ENCODE measurements at places on chromosomes 5 and 9.

DNA sequence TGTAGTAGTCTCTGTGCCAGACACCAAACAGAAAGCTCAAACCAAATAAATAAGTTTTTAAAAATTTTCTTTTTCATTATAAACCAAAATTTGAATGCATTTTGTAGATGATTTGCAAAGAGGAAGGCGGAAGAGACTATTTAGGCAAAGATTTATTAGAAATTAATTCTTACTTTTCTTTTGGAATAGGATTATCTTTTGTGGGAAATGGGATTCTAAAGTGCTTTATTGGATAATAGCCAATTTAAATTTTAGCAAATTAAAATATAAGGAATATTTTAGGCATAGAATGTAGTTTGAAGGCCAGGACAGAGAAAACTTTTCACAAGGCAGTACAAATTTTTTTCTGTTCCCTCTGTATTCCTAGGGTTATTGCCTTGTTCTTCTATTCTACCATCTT is 311.4 kb upstream of the ITGA1 start:
- no peak for DNase-seq

GRCh38 chr9:27033815-27034403 is 28.4 kb upstream of the LRRC19 start:
- DNase-seq: peak; percentile 52

DNA sequence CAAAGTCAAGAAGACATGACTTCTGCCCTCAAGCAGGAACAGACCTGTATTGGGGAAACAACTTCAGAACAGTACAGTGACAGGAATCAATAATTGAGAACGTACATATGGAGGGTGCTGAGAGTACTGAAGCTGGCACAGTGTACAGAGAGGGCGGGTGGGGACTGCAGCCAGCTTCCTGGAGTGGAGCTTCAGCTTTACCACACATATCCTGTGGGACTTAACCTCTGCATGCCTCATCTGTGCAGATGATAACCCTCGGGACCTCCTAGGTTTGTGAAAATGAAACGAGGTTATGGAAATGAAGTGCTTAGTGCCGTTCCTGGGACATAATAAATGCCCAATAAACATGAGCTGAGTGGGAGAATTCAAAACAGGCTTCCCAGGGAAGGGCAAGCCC is 22.1 kb upstream of the RARS1 start:
- no peak for DNase-seq

GRCh38 chr5:175554296-175554695 is 75.9 kb downstream of the SFXN1 start:
- DNase-seq: no peak

DNA sequence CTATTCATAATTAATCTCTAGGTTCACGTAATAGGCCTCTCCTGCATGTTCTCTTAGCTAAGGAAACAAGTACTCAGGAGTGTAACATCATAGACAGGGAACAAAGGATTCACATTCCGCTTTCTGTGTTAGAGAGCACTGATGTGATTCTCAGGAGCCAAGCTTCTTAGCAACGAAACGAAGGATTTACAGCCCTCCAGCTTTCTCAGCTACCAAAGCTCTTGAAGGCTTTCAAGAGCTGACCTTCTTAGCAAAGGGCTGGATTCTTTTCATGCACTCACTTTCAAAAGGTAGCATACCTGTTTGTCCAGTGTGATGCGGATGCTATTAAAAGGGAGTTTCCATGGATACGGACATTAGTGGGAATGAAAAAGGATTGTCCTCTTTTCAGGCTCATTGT is 107.4 kb downstream of the TUSC1 start:
- no peak for DNase-seq

DNA sequence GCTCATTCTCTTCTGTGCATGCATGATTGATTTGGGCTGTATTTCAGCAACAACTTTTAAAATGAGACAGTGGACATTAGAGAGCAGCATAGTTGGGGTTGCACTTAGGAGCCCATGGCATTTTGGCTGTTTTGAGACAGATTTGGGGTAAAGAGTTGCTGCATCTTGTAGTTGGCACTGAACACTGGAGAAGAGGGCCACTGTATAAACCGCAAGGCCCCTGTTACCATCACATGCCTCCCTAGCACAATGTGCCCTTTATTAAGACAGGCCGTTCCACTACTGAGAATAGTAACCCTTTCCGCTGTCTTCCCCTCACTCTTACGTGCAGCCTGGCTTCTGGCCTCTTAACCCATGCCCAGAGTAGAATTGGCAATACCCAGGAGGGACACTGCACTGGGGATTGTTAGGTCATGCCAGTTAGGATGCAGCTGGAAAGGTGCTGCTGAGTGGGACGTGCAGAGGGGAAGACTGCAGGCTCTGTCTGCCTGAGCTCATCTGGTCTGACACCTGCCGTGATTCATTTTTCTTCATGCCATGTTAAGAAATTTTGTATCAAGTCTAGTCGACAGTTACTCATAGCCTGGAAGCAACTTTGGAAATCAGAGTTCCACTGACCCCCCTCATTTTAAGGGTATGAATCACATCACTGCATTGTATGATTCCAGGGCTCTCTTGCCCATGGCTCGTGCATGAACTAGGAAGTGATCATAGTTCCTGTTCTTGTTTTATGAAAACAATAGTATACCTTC is 146.9 kb upstream of the DMRT1 start:
- DNase-seq: no peak

DNA sequence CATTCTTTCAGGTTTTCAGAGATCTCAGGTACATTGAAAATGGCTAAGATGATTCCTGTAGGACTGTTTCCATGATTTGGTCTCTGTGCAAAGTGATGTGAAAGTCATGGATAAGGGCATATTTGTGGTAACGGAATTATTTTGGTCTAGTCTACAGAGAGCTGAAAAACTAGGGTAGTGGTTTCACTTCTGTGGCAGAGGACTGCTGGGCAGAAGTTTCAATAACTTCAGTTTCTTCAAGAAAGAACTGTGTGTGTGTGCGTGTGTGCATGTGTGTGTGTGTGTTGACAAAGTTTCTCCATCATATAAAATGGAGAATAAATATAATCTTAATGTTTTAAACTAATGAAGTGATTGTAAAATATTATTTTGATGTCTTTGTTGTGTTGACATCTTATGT is 4.3 kb downstream of the CNOT8 start:
- peak; percentile 19 for DNase-seq

- DNase-seq: no peak
Observed at GRCh38 chr5:33530183-33531036, 89.6 kb downstream of the TARS1 start.

DNA sequence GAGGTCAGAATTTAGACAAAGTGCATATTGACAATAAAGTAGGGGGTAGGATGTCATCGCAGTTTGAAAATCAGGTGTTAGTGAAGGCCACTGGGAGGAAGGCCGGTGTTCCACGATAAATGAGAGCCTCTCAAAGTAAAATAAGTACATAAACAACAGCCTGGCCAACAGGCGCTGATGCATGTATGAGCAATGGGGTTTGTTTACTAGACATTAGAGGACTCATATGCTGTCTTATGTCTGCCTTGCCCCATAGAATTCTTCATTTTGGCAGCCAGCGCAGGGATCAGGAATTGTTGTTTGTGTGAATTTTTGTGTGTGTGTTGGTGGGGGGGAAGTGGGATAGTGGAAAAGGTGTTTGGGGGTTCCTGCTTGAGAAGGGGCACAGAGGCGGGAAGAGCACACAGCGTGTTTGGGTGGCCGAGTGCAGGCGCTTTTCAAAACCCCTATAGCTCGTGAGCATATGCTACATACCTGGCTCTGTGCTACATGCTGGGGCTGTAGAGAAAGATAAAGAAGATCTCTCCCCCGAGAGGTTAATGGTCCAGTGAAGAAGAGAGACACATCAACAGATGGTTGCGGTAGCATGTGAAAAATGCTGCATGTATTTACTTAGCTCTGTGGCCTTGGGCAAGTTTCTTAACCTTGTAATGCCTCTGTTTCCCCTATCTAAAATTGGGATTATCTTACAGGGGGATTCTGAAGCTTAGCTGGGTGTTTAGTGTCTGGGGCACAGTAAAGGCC is 11.5 kb downstream of the SNX30 start:
- DNase-seq: no peak

DNA sequence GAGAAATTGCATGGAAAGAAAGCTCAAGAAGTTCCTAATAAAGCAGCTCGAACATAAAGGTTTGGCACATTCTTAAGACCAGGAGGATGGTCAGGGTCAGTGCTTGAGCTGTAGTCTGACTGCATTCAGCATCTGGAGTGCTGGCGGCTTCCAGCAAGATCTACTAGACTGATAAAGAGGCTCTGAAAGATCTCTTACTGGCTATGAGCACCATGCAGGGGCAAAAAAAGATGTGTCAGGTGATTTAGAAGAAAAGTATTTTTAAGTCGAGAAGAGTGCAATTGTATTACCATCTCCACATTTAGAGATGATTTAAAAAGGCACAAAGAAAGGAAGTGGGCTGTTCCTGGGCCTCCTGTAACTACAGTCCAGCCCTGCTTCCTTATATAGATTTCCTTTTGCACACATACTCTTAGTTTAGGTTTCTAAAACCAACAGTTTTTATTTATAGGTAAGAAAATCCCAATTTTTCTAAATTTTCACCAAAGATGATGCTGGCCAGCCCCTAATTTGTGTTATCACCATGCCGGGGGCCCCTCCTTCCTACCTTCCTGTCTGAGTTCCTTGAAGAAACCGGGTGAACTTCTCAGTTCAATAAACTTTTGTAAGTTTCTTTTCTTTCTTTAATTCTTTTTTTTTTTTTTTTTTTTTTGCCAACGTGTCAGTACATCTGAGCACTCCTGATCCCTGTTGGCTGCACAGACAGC is 65.9 kb upstream of the PLPP1 start:
- DNase-seq: no peak

DNA sequence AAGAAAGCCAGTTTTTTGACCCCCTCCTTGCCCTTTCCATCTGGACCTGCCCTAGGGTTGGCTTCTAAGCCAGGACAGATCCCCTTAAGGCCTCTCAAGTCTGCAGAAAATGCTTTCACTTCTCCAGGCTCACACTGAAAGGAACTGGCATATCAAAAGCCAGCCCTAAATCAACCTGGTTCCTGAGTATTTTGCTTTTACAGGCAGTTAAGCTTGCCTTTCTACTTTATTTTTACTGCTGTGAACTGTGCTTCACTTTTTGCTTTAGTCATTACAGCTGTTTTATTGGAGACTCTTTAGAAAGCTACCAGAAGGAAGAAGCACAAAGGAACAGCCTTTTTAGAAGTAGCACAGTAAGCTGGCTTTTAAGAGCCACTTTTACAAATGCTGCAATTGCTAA is 5.0 kb downstream of the TARS1 start:
- no peak for DNase-seq

DNA sequence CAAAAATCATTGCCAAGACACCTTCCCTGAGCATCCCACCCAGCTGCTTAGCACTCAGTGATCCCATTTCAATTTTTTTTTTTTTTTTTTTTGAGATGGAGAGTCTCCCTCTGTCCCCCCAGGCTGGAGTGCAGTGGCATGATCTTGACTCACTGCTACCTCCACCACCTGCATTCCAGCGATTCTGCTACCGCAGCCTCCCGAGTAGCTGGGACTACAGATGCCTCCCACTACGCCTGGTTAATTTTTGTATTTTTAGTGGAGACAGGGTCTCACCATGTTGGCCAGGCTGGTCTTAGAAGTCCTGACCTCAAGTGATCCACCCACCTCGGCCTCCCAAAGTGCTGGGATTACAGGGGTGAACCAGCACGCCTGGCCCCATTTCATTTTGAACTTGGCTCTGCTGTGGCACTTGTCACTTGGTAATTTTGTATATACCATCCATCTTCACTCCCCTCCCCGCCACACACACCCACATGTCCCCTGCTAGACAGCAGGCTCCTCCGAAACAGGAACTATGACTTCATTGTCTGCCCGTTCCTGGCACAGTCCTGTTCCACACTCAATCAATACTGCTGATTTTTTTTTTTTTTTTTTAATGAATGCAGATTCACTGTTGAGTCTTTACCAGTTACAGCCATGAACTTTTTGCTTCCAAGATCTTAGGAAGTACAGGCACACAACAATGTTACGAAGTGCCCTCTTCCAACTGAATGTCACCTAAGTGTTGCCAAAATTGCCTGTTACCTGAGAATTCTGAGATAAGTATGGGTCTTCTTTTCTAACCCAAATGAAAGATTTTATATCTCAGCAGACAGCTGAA is 17.3 kb upstream of the ZBTB34 start:
- DNase-seq: peak; percentile 26

DNA sequence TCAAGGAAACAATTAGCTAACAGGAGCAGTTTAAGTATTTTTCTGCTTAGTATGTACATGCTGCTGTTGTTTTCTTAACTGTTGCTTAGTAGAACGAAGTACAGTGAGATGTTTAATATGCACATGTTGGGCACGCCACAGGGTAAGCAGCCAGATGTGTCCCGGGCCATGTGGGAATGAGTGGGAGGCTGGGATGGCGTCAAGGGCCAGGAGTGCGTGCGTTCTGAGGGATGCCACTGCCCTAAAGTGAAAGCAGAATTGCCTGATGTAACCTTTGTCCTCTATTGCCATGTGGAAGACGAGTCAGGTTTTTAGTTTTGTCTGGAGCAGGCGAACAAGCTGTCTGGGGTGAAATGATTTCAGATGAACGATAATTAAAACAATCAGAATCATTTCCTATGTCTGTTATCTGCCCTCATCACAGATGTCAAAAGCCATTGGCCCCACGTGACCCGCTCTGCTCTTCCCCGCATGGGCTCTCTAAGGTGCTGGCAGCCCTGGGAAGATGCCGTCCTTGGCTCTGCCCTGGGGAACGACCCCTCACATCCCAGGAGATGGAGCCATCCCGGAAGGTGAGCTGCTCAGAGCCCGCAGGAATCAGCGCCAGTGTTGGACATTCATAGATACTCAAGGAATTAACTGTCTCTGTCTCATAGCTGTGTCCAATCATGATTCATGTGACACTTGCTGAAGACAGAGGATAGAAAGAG is 356.6 kb upstream of the IRX4 start:
- DNase-seq: no peak

GRCh38 chr5:113806250-113806649 is 292.8 kb downstream of the YTHDC2 start:
- DNase-seq: no peak

GRCh38 chr5:122390154-122390553 is 78.1 kb downstream of the SNCAIP start:
- DNase-seq: no peak

GRCh38 chr5:106085556-106085955 is 1585.2 kb downstream of the EFNA5 start:
- DNase-seq: no peak

- DNase-seq: peak; percentile 24
Observed at GRCh38 chr5:156942064-156942463, 21.0 kb downstream of the TIMD4 start.

DNA sequence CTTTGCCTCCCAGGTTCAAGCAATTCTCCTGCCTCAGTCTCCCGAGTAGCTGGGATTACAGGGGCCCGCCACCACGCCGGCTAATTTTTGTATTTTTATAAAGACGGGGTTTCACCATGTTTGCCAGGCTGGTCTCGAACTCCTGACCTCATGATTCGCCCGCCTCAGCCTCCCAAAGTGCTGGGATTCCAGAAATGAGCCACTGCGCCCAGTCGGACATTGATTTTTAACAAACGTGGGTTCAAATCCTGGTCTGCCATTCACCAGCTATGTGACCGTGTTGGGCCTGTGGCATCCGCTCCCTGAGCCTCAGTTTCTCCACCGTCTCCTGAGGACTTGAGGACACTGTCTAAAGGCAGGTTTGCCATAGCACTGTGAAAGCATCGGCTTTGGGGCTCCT is 41.8 kb upstream of the NEK6 start:
- no peak for DNase-seq

Data from B cell (primary cell).